ENCODE measurements at places on chromosomes 12 and 14. TPM values are rescaled to one million over a fixed set of nuclear protein-coding genes. Genes with fewer than 3 reads are reported as not detected.

SERPINA6 gene
- not detected for total RNA-seq

EML1 gene
- not detected for total RNA-seq

RNU4-1 gene
- under 0.01 TPM for total RNA-seq

TAS2R8 gene
- total RNA-seq: not detected

STRAP gene
- 47.5 TPM for total RNA-seq

TSPAN19 gene
- not detected for total RNA-seq

BAZ1A gene
- total RNA-seq: 63.7 TPM

RAPGEF3 gene
- 11.9 TPM for total RNA-seq

ATXN3 gene
- 92.0 TPM for total RNA-seq

TRPV4 gene
- not detected for total RNA-seq

SCFD1 gene
- total RNA-seq: 78.8 TPM

GPRC5D gene
- total RNA-seq: not detected

PTPRR gene
- not detected for total RNA-seq

RBP5 gene
- not detected for total RNA-seq

GRCh38 chr14:56952766-56953473, 142.6 kb upstream of the OTX2 start:
- H3K27me3 ChIP-seq: 0 out of 2 replicates have a peak, but pooled peaks cover 4% of the 10 kb centered on the region
- H3K36me3 ChIP-seq: no peaks in the 10 kb centered on the region
- H3K4me3 ChIP-seq: no peak overlapping the region
- no peak for DNase-seq
- no peaks in the 10 kb centered on the region for H3K4me1 ChIP-seq

- no peak overlapping the region for H3K4me3 ChIP-seq
- no peak overlapping the region for H3K27ac ChIP-seq
- H3K27me3 ChIP-seq: no peaks in the 10 kb centered on the region
- no peaks in the 10 kb centered on the region for H3K36me3 ChIP-seq
Measured at GRCh38 chr12:59398164-59398563, 197.7 kb upstream of the SLC16A7 start.

DNA sequence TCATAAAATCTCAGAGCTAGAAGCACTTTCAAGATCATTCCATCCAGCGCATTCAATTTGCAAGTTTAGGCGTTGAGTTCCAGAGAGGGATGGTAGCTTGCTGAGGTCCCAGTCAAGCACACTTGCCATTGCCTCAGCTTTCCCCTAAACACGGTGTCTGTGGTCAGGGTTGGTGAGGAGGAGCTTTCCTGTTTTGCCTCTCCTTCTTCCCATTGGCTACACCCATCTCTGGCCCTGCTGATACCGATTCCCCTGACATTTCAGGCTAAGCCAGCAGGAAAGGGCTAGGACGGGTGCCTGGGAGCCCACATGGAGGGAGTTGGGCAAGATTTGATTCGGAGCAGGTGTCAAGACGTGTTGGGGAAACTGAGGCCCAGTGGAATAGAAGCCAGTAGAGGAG, 9.1 kb downstream of the NFATC4 start:
- DNase-seq: no peak
- no peak overlapping the region for H3K27ac ChIP-seq
- no peaks in the 10 kb centered on the region for H3K36me3 ChIP-seq
- H3K4me3 ChIP-seq: no peak overlapping the region
- H3K27me3 ChIP-seq: no peaks in the 10 kb centered on the region

GRCh38 chr14:57049848-57050247, 218.9 kb downstream of the EXOC5 start:
- no peak overlapping the region for H3K4me3 ChIP-seq
- no peaks in the 10 kb centered on the region for H3K4me1 ChIP-seq
- no peak for DNase-seq
- no peaks in the 10 kb centered on the region for H3K27me3 ChIP-seq
- no peak overlapping the region for H3K27ac ChIP-seq
- H3K36me3 ChIP-seq: no peaks in the 10 kb centered on the region

DNA sequence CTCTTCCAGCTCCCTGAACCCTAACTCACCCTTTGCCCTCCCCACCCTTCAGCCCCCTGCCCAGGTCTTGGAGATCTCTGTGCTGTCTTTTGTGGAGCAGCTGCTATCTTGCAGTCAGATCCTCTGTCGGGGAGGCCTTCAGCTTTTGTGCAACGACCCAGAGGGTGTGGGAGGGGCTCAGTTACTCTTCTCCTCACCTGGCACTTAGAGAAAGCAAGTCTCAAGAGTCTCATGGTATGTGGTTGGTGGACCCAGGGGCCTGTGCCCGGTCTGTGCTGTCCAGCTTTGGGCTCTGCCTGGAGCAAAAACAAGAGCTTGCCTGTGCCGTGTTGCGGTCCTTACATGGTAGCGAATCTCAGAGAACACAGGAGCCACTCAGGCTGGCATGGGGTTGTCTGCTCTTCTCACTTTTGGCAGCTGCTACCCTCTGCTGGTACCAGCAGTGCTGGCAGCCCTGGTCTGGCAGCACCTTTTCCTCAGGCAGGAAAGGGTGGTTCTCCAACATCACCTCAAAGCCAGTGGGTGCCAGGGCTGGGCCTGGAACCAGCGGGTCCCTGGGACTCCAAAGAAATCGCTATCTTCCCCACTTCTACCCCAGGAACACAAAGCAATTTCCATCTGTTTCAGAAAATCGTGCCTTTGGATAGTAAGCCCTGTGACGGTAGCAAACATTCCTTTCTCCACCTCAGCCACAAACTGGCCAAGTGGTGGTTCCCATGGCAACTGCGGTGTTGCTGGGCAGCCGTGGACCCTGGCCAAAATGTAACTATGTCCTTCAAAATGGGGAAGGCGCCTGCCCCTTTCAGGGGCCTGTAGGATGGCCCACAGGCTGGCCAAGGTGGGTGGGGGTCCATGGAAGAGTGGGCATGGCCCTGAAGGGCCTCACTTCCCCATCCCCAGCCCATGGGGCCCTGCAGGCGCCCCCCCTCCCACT, 90.0 kb downstream of the RIN3 start:
- no peaks in the 10 kb centered on the region for H3K36me3 ChIP-seq
- H3K4me1 ChIP-seq: no peaks in the 10 kb centered on the region
- H3K4me3 ChIP-seq: no peak overlapping the region
- DNase-seq: peak; percentile 50
- no peak overlapping the region for H3K27ac ChIP-seq

DNA sequence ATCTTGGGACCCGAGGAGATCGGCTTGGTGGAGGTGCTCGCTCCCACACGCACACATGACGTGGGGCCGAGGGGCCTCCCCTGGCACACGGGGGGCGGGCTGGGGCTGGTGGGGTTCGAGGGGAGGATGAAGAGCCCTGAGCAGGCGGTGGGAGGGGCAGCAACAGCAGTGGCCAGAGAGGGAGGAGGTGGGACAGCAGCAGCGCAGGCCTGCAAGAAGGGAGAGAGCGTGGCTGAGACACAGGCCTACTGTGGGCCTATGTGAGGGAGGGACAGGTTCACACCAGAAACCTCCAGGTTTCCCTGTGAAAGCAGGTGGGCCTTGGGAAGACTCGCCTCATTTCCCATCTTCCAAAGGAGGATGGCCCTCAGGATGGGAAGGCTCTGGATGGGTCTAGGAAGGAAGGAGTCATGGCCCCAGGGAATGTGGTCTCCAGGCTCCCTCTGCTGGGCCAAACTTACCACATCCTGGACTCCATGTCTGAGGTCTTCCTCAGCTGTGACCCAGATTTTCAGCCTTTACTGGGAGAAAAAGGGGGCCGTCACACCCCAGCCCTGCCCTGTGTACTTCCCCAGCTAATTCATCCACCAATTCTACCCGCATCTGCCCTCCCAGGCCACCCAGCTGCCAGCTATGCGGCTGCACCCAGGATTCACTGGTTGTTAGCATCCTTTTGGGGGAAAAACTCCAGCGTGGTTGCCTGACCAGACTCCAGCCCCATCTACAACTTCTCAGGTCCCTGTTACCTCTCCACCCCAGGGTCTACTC, 2.8 kb downstream of the PIANP start:
- DNase-seq: peak; percentile 73
- no peak overlapping the region for H3K27ac ChIP-seq
- no peaks in the 10 kb centered on the region for H3K27me3 ChIP-seq
- no peak overlapping the region for H3K4me3 ChIP-seq
- H3K36me3 ChIP-seq: no peaks in the 10 kb centered on the region
- peaks cover 42% of the 10 kb centered on the region for H3K4me1 ChIP-seq

DNA sequence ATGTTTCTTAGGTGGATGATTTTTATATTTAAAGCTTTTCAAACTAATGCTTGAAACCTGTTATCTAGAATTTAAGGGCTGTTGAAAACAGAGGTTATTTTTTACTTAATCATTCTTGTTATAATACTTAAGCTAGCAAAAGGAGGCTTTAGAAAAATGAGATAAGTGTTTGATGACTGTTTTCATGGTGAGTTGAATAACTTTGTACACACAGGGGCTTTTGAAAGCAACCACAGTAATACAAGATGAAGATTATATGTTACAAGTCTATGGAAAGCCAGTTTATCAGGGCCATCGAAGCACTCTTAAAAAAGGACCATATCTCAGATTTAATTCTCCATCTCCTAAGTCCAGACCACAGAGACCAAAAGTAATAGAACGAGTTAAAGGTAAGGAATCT, 33.3 kb downstream of the KIAA0586 start:
- DNase-seq: no peak
- no peaks in the 10 kb centered on the region for H3K27me3 ChIP-seq
- no peaks in the 10 kb centered on the region for H3K4me1 ChIP-seq
- H3K4me3 ChIP-seq: no peak overlapping the region
- peaks cover 70% of the 10 kb centered on the region for H3K36me3 ChIP-seq

- H3K27ac ChIP-seq: peak overlapping the region; percentile 10
- peaks cover 23% of the 10 kb centered on the region for H3K36me3 ChIP-seq
- peak; percentile 58 for DNase-seq
- H3K4me3 ChIP-seq: peak overlapping the region; percentile 95
Measured at GRCh38 chr12:21502164-21502496, 541 bp downstream of the GOLT1B start.

DNA sequence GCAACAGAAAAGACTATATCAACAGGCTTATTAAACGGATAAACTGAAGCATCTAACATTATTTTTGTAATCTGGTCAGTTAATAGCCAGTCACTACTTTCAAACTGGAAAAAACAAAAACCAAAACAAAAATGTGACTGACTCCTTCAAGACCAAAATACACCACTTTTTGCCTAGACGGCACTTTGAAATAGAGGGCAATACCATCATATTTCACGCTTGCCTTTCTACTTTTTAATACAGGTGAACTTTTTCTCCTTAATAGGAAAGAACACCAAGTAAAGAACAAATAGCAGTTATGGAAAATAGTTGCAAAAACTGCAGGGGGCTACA, 550 bp upstream of the NUP107 start:
- H3K36me3 ChIP-seq: peaks cover 20% of the 10 kb centered on the region
- peak overlapping the region; percentile 27 for H3K27ac ChIP-seq
- peaks cover 29% of the 10 kb centered on the region for H3K4me1 ChIP-seq
- peak; percentile 45 for DNase-seq
- peak overlapping the region; percentile 92 for H3K4me3 ChIP-seq

DNA sequence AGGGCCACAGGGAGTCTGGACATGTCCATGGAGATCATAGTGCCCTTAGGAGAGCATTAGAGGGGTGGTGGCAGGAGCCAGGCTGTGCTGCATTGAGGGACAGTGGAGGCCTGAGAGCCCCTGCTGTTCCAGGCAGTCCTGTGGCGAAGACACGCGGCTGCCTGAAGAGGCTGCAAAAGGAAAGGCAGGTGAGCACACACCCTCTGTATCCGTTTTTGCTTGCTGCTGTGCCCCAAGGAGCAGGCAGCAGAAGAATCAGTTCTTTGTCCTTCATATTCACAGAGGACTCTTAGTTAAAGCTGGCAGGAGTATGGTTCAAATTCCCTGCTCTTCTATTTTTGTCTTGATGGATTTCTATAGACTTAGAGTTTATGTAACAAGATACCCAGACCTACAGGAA, 4.5 kb downstream of the SLC35E3 start:
- H3K4me1 ChIP-seq: peaks cover 22% of the 10 kb centered on the region
- peaks cover 22% of the 10 kb centered on the region for H3K36me3 ChIP-seq
- H3K27me3 ChIP-seq: no peaks in the 10 kb centered on the region
- no peak overlapping the region for H3K27ac ChIP-seq
- no peak overlapping the region for H3K4me3 ChIP-seq
- DNase-seq: no peak

GRCh38 chr12:30754383-30754749, 385 bp downstream of the CAPRIN2 start:
- no peaks in the 10 kb centered on the region for H3K36me3 ChIP-seq
- no peak overlapping the region for H3K27ac ChIP-seq
- peak; percentile 72 for DNase-seq
- peaks cover 51% of the 10 kb centered on the region for H3K4me1 ChIP-seq

DNA sequence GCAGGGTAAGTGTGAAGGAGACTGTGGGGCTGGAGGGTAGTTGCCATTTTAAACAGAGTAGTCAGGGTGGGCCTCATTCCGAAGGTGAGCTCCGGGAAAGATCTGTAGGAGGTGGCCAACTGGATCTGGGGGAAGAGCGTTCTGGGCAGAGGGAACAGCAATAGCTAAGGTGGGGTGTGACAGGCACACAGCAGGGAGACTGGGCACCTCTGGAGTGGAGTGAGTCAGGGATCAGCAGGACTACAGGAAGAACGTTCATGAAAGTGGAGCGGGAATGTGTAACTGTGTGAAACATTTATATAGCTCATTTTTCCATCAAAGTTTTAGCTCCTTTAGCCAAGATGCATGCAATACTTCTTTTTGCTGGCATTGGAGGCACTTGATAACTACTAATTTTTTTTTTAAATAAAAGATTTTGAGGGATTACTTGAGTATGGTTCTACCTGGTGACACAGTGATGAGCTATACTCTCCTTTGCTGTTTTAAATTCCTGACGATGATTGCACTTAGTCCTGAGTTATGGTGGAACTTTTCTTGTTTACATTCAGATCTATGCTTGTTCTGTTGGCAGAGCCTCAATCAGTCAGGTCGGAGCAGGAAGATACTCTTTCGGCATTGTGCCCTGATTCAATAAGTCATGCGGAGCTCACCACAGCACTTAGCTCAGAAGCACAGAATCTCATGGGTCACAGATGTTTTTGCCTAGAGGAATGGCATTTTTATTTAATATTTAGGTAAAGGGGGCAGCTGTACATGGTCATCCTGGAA, 106.4 kb downstream of the WIF1 start:
- no peaks in the 10 kb centered on the region for H3K36me3 ChIP-seq
- no peak overlapping the region for H3K4me3 ChIP-seq
- H3K27me3 ChIP-seq: no peaks in the 10 kb centered on the region
- H3K4me1 ChIP-seq: no peaks in the 10 kb centered on the region

- no peak overlapping the region for H3K4me3 ChIP-seq
- H3K36me3 ChIP-seq: no peaks in the 10 kb centered on the region
- peaks cover 7% of the 10 kb centered on the region for H3K4me1 ChIP-seq
- no peaks in the 10 kb centered on the region for H3K27me3 ChIP-seq
- no peak overlapping the region for H3K27ac ChIP-seq
Measured at GRCh38 chr12:31715283-31715825, 13.5 kb downstream of the AMN1 start.

Measured in Karpas-422 (cell line).